Posterior vena cava (tissue), 2 donors: ENCODE measurements at places on chromosomes 13 and 19. TPM values are rescaled to one million over a fixed set of nuclear protein-coding genes. Genes with fewer than 3 reads are reported as not detected.

DNA sequence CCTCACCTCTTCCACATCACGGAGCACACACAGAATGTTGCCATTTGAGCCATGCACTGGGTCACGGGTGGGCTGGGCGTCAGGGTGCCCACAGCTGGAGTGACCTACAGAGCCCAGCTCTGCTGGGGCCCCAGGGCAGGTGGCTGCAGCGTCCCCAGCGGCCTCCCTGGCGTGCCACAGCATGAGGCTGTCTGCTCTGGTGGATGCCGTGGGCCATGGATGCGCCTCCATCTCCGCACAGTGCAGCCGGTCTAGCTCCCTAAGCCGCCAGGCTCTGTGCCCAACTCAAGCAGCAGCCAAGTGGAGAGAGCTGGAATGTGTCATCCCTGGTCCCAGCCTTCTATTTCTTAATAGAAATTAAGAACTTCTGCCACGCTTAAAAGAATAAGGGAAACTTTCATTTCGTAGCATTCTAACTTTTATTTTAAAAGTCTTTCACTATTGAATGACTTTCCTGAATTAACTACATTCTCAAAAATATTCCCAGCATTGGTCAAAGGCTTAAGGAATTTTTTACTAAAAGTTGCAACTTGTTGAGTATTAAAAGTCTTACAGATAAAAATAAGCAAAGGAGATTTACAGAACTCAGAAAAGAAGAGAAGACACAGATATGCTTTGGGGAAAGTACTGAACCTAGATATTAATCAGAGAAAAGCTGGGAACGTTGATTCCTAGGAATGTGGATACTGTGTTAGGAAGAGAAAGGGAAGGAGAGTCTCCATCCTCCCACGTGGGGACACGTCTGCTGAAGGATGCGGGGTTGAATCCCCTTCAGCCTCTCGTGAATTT is 59.3 kb downstream of the ATP11A start:
- DNase-seq = peak; percentile 90

DNA sequence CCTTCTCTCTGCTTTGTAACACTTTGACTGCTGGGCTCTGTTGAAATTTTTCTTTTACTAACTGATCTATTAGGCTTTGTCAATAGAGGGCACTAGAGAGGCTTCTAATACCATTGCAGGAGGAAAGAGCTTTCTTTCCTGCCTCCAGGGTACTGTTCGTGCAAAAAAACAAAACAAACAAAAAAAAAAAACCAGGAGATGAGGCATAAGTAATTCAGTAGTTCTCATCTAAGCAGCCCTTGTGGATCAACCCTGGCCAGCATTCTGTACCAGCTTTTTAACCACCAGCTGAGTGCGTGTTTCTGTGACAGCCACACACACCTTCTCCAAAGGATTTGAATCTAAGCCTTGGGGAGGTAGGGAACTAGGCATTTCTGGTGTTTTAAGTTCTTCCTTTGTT is 1707.6 kb upstream of the SLC10A2 start:
- DNase-seq = no peak

DNA sequence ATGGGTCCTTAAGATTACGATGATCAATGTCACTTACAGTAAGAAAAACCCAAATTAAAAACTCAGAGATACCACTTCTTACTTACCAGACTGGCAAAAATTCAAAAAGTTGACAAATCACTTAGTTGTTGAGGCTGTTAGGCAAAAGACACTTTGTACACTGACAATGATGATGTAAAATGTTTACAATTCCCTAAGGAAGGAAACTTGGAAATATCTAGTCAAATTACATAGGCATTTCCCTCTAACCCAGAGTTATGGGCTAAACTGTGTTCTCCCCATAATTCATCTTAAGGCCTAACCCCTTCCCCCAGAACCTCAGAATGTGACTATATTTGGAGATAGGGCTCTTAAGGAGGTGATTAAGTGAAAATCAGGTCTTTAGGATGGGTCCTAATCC is 12.0 kb downstream of the TGDS start:
- DNase-seq = no peak

DNA sequence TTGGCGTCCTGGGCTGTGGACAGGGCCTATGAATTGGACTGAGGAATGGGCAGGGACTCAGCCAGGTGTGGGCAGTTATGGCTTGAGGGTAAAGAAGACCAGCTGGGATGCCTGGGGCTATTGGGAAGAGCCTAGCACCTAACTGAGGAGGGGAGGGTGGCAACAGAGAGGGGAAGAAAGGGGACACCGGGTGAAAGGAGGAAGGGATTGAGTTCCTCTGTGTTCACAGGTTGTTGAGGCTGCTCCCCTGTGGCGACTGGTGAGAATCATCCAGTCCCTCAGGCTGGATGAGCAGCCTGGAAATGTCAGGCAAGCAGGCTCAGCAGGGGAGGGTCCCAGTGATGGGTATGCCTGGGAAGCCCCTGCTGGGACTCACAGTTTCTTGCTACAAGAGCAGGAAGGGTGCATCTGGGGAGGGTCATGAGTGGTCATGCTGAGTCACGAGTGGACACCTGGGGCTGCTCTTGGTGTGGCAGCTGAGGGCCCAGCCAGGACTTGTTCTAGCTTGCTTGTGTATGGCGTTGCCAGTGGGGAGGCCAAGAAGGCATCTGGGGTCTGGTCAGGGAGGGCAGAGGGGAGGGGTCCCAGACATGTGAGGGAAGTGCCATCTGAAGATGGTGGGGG is 1.4 kb downstream of the ZNF324 start:
- no peak for DNase-seq

DNA sequence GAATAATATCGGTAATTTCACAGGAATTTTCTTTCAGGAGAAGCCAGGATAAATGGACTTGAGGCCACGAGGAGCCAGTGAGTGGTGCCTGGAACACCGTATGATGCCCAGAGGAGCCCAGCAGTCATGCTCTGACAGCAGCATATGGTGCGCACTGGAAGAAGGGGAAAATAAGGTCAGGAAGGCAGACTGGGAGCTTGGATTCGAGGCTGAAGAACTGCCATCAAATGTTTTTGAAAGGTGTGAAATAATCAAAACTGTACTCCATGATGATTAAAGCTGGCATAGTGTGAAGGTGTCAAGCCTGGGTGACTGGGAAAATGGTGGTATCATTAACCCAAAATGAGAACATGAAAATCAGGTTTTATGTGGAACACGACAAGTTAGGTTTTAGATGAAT is 374.2 kb downstream of the DIAPH3 start:
- no peak for DNase-seq

GRCh38 chr19:15779756-15780476 is 7.5 kb upstream of the OR10H5 start:
- DNase-seq = peak; percentile 88

- DNase-seq = no peak
Measured at GRCh38 chr13:30744056-30744680, 8.8 kb downstream of the ALOX5AP start.

DNA sequence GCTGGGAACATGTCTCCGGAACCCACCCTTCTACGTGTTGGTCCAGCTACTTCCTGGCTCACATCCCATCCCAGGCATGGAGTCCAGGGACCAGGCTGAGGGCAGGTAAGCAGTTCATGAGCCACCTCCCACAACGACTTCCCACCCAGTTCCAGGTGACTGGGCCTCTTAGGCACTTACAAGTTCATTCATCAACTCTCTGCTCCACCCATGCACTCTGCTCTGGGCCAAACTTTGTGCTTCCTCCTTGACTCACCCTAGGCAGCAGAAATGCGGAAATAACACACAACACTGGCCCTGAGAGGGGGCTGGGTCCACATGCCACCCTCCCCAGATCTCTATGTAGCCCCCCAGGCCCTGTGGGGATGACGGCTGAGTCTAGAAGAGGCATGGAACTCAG is 20.5 kb downstream of the IQCN start:
- DNase-seq = no peak

GRCh38 chr13:27353166-27353583 is 71.2 kb upstream of the GTF3A start:
- DNase-seq = no peak

- DNase-seq = peak; percentile 99
Measured at GRCh38 chr19:39445196-39446111, at the start of gene SUPT5H. Gene SUPT5H (plus strand): TSS chr19:39445582. CDS start chr19:39445891, 309 bp downstream.

DNA sequence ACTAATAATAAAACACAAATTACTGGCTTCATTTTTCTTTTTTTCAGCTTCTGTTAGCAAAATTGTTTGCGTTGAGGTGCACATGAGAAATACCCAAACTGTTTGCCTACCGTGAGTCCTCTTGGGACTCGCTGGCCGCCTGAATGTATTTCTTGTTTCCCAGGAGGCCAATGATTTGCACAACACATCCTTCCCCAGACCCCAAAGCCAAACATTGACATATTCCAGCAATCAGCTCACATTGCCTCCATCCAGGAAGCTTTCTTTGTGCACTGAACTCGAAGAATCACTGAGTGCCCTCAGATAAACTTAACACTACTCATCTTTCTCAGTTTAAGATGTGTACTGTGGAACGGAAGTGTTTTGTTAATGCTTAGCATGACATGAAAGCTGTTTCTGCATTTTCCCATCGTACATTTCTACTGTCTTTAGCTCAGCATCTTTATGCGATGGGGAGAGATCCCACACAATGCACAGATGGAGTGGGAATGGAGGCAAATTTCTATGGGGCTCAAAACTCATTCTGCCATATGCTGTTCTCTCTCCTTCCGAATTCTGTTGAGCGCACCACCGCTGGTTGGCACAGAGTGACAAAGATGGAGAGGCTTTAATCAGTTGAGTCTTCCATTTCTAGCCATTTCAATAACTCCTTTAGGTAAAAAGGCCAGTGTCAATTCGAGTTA is 399.5 kb downstream of the RFC3 start:
- no peak for DNase-seq

GRCh38 chr13:101417043-101417406 is 717 bp upstream of the NALCN start:
- DNase-seq = no peak

DNA sequence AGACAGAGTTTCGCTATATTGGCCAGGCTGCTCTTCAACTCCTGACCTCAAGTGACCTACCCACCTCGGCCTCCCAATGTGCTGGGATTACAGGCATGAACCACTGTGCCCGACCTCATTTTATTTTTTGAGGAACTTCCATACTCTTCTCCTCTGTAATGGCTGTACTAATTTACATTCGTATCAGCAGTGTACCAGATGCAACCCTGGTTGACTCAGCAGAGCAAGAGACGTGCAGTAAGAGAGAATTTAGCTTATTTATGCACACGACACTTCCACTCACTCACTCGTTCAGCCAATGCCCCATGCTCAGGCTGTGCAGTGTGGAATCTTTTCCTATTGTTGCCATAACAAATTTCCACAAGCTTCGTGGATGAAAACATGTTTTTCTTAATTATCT is 6.9 kb downstream of the KIR3DL3 start:
- DNase-seq = no peak

DNA sequence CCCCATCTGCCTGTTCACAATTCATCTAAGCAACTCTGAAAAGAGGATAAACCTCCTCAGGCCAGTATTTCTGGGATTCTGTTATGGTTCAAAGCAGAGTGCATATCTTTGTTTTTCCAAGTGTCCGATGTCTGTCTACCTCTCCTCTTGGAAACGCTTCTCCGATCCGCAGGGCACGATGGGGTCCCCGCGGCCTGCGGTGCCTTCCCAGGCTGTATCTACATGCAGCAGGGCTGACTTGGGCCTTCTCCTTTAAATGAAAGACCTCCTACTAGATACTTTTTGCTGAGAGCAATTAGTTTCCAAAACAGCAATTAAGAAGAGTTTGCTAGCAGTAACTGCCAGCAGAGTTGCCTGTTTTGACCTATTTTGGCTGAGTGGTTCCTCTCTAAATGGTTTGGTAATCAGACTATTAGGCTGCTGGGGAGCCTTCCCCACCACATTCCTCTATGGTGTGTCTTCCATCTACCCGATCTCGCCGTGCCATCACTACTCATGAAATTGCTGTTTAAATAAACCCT is 23.5 kb downstream of the COL4A2 start:
- no peak for DNase-seq

DNA sequence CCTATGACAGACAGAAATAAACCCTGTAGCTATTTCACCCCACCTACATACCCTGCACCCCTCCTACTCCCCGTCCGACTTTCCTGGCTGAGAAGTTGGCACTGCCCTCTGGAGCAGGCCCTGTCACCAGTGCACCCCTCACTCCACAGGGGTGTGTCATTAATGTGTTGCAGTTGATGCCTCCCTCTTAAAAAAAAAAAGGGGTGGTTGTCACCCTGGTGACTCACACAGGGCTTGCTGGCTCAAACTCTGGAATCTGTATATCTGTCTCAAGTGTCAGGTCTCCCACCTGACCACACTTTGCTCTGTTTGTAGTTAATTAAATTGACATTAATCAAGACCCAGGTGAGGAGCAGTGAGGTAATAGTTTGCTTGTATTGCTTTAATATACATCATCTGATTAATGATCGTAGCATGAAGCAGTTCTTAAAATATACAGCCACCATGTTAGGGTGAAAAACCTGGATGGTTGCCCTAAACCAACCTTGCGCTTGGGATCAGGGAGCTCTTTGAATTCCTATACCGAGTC is 2.0 kb upstream of the GATAD2A start:
- DNase-seq = no peak

DNA sequence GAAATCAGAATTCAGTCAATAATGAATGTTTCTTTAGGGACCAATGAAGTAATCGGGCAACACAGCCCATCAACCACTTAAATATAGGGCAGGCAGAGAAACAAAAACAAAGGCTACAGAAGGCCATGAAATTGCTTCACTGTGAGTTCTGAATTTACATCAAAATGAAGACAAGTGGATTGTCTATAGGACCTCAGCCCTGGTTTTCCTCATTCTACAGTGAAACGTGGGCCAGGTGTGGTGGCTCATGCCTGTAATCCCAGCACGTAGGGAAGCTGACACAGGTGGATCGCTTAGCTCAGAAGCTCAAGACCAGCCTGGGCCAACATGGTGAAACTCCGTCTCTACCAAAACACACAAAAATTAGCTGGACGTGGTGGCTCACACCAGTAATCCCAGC is 416.0 kb downstream of the KLF12 start:
- DNase-seq = no peak

DNA sequence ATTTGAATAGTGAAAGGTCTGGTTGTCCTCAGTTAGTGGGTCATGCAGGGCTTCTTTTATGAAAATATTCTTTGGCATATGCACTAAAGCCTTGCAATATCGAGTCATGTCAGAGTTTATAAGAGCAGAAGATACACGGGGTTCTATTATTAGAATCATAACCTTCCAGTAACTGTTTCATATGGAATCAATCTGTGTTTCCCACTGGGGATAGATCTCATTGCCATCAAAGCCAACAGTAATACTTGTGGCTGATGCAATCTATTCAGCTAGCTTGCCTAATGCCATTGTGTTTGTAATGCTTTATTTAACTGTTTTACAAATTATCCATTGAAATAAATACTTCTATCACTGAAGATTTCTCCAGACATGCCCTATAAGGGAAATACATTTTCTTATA is 746.9 kb upstream of the PCDH9 start:
- DNase-seq = no peak

Gene LILRB3
- 25.5 TPM for total RNA-seq

Gene FBXO17
- total RNA-seq = 23.0 TPM

Gene ZNF541
- 0.24 TPM for total RNA-seq

Gene ZNF579
- total RNA-seq = 7.6 TPM

Gene ATXN8OS
- not detected for total RNA-seq

Gene CABP5
- not detected for total RNA-seq

Gene GZMM
- total RNA-seq = 0.76 TPM

Gene SHISA2
- 0.97 TPM for total RNA-seq

Gene CLEC17A
- not detected for total RNA-seq

Gene KMT2B
- 23.5 TPM for total RNA-seq
